ENCODE measurements at places on chromosomes 1 and 21.
A peak's percentile ranks its signal among the peaks of the same experiment; 100 is the strongest.

GRCh38 chr1:196467230-196467925, 140.9 kb downstream of the KCNT2 start:
- no peak for DNase-seq

GRCh38 chr1:69814926-69815325, 247.2 kb downstream of the LRRC7 start:
- DNase-seq, result no peak

DNA sequence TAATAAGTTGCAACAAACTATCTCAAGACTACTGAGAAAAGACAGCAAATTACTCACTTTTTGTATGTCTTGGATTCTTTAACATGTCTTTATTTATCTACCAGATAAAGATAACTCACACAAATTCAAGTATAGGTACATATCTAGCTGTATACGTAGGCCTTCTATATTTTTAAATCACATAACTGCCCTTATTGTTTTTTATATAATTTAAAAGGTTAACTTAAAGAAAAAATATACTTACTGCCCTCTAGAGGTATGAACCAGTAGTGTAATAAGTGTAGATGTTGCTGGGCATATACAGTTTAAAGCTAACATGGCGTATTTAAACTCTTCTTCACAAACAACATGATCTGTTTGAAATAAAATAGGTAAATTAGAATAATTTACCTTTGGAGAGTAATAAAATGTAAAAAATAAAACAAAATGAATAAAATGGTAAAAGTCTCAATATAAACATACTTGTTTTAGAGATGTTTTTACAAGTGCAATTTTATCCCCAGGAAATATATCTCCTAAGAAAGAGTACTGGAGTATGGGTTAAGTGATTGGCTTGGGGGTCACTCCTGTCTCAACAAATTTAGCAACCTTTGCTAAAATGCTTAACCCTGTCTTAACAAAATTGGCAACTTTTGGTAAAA, 235.2 kb downstream of the KCNT2 start:
- no peak for DNase-seq

DNA sequence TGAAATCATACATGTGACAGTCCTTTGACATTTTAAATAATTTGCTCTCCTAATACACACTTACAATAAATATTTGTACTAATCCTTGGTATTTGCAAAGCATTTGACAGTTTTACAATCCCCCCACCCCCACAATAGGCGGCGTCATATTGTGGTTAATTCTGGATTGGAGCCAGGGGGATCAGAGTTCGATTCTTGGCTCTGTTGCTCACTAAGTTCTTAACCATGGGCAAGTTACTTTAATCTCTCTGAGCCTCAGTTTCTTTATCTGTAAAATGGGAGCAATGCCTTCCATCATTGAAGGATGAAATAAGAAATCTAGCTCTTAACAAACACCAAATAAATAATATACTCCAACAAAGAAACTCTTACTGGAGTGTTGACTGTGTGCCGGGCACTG, 23.8 kb downstream of the CACNA1S start:
- no peak for DNase-seq

- no peak for DNase-seq
Measured at GRCh38 chr1:233372218-233373120, 44.9 kb downstream of the MAP3K21 start.

DNA sequence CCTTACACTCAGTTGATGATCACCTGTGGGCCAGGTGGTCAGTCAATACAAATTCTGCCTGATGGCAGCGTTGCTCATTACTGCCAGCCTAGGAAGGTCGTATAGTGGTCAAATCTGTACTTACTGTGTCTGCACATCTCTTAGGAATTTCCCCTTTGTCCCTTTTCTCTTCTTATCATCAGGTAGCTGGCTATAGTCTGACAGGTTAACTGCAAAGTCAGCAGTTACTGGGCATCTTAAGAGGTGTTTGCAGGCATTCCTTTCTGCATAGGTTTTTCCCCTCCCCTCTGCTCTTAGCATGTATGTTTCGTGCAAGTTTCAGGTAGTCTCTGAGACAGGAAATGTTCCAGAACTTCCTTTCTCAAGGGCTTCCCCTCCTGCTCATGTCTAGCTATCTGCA, 298.7 kb downstream of the LRRIQ3 start:
- DNase-seq, result no peak

- DNase-seq, result no peak
Measured at GRCh38 chr1:208127792-208128529, 116.2 kb downstream of the PLXNA2 start.

DNA sequence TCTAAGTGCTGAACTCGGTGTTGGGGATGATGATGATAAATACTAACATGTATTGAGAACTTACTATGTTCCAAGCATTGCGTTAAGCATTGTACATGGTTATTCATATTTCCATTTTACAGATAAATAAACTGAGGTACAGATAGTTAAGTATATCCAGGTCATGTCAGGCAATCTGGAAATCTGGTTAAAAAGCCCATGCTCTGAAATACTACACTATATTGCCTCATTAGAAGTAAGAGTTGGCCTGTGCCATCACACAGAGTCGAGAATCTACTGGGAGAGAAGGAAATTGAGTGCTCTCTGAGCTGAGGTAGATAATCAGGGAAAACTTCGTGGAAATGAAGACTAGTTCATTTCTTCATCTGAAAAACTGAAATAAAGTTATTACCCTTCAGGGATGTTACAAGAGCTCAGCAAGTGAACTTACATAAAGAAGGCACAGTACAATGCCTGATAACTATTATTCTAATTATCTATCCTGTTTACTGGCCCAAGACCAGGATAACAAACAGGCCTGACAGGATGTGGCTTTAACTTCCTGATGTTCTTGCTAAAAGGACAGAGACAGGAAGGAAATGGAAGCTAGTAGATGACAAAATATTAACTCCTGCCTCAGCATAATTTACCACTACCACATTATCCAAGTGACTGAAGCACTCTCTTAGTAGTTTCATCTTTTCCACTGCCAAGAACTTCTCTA, 85.6 kb downstream of the EPS15 start:
- DNase-seq, result no peak

DNA sequence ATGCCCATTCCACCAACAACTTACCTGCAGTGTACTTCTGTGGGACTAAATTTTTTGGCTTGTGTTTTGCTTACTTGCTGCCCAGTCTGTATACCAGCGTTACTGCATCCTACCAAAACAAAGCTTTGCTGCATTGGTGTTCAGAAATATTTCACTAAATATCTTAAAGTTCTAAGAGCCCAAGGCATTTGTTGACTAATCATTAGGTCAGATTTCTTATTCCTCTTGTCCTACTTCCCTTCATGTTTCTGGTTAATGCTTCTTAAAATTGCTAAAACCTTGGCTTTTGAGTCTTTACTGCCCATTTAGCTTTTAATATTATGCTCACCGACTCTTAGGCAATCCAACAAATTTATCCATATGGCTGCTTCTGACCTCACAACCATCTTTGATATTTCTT, 161.8 kb downstream of the DPYD start:
- no peak for DNase-seq

- DNase-seq, result no peak
Measured at GRCh38 chr1:99049745-99050144, 45.1 kb upstream of the PLPPR5 start.

DNA sequence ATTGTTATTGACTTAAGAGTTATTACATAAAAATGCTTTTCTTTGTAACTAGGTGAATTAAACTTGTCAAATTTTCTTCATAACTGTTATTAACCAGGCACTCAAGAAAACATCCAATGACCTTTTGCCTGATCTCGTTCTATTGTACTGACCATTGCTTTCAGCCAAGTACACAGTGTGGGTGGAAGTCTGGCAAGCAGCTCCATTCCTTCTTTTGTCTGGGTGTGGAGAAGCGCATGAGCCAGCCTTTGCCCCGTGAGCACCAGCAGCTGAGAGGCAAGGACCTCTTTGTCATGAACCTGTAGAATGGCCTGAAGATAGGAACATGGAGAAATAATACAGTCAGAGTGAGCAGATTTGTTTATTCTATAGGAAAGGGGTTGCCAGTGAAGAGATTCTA, 57.5 kb downstream of the IARS2 start:
- DNase-seq, result no peak

- DNase-seq, result no peak
Measured at GRCh38 chr1:81921344-81921743, 120.6 kb downstream of the ADGRL2 start.

DNA sequence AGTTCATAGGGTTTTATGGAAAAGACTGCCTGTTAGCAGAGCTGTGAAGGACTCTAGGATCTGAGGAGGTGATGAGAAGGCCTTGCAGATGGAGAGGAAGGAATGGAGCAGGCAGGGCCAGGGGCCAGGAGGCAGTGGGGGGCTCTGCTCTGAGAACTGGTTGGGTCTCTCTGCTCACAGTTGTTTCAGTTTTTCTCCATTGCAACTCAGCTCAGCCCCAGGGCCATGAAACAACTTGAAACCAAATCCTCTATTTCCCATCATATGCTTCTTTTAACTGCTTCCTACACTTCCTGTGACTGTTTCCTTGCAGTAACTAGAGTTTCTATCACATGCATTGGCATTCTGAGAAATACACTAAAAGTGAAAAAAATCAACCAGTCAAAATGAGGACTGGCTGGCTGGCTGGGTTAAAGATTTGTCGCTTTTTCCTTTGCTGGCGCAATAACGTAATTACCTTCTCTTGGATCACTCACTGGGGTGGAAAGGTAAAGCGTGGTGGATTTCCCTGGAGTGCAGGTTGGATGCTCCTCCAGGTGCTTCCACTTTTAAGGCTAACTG, 172.0 kb downstream of the CDC7 start:
- DNase-seq, result no peak

- no peak for DNase-seq
Measured at GRCh38 chr1:26412180-26412840, 1.7 kb downstream of the LIN28A start.

DNA sequence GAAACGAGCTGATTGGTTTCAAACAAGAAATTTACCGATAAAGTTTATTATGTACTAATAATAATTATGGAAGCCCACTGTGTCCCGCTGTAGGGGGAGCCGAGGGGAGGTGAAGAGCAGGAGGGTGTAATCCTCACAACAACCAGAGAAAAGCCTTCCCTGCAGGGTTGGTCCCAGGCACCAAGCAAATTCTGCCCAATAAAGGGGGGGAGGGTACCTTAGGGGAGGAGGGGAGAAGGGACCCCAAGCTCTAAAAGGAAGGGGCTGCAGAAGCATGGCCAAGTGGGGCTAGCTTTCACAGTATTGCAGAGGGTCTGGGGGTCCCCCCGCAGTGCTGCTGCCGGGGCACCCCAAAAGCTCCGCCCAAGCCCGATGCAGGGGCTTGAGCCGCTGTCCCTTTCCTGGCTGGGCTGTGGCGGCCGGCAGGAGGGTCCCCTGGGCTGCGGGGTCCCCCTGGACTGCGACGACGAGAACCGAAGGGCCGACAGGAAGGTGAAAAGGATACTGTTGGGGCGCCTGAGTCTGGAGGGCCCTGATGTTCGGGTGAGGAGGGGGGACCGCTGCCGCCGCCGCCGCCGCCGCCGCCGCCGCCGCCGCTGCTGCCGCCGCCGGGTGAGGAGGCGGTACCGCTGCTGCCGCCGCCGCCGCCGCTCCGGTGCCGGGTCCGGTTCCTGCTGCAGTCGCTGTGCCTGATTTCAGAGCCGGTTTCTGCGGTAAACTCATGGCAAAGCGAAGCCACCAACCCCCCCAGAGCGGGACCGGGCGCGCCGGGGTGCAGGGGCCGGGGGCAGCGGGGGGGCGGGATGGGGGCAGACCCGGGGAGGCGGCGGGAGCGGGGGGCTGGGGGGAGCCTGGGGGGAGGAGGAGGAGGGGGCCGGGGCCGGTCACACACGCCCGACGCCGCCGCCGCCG, 771 bp downstream of the EIF4G3 start:
- DNase-seq, result no peak

GRCh38 chr1:7265771-7266371, 480.6 kb downstream of the CAMTA1 start:
- DNase-seq, result peak; percentile 23

GRCh38 chr1:22747021-22747734, 36.5 kb downstream of the EPHB2 start:
- no peak for DNase-seq

DNA sequence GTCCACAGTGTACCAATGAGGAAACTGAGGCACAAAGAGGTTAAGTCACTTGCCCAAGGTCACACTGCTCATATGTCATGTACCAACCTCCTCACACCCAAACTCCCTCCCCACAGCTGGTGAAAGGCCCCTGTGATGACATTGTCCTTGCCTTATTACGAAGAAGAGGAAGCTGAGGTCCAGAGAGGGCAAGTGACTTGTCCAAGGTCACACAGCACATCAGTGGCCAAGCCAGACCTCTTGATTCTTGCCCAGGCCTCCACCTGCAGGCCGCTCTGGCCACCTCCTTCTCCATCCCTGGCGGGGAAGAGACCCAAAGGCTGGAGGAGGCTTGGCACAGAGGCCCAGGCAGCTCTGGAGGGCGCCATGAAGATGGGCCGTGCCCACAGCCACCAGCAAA, 492.4 kb downstream of the PTPRU start:
- DNase-seq, result no peak

DNA sequence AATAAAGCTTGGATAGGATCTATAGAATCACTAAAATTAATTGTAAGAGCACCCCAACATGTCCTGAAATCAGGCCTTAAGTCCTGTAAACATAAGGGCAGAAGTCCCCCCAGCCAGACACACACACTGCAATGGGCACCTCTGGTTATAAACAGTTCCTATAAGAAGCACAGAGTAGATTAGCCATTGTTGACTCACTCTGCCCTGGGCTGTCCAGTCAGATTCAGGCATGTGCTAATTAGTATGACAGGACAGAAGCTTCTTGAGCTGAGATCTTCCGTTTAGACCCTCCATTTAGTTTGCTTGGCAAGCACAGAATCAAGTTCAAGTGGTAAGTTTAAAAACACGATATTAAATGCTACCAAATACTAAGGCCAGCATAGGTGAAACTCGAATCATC, 11.8 kb upstream of the DENND1B start:
- DNase-seq, result no peak

GRCh38 chr1:206757524-206758266, 12.9 kb upstream of the IL19 start:
- no peak for DNase-seq

- no peak for DNase-seq
Measured at GRCh38 chr1:68970571-68970970, 473.7 kb upstream of the DEPDC1 start.

DNA sequence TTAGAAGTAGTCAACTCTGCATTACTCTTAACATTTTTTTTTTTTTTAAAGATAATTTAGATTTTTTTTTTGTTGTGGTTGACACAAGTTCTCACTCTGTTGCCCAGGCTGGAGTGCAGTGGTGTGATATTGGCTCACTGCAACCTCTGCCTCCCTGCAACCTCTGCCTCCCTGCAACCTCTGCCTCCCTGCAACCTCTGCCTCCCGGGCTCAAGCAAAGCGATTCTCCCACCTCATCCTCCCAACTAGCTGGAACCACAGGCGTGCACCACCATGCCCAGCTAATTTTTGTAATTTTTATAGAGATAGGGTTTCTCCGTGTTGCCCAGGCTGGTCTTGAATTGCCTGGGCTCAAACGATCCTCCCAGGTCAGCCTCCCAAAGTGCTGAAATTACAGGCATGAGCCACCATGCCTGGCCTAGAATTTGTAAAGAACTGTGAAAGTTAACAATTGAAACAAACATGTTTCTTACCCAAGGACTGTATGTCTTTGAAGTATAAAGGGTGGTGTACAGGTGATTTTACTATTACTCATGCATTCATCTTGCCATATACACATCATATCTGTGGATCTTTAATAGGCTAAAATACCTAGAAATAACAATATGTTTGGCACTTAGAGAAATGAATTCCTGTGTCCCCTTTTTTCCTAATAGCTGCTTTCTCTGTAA, 114.7 kb downstream of the ATP5PO start:
- DNase-seq, result no peak

Measured in right renal cortex interstitium (tissue), 3 donors.